ENCODE measurements at places on chromosomes 2 and 18.

DNA sequence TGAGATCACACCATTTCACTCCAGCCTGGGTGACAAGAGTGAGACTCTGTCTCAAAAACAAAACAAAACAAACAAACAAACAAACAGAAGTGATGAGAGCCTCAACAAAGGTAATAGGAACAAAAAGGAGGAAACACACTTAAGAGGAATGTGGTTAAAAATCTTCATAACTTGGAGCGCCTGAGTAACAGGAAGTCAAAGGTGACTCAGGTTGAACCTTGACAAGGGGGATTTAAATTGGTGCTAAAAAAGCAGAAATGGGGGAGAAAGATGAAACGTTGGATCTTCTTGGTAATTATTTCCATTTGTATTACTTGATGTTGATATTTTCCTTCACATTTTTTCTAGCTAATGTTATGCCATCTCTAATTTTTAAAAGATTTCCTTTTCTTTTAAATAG lies 318.5 kb upstream of the TCF4 start:
- no peak for DNase-seq

DNA sequence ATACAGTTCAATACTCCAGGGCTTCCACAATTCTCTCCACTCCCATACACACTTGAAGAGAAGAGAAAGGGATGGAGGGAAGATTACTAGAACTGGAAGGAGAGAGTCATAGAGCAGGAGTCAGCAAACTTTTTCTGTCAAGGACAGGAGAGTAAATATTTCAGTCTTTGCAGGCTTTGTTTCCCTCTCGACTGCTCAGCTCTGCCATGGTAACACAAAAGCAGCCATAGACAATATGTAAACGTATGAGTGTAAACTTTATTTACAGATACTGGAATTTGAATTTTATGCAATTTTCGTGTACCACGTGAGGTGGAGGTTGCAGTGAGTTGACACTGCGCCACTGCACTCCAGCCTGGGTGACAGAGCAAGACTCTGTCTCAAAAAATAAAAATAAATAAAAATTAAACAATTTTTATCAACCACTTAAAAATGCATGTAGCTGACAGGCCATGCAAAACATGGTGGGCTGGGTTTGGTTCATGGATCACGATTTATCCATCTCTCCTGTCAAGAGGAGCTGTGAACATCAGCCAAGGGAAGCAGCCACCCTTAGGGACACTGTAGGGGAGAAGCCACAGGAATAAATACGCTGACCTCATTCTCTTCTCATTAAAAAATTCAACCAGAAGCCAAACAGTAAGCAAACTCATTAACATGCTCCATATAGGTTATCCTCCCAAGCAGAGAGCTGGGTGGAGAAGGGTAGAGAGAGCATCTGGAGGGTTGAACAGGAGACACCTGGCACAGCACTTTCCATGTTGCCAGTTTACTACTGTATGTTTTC lies 266.4 kb upstream of the FN1 start:
- no peak for DNase-seq

DNA sequence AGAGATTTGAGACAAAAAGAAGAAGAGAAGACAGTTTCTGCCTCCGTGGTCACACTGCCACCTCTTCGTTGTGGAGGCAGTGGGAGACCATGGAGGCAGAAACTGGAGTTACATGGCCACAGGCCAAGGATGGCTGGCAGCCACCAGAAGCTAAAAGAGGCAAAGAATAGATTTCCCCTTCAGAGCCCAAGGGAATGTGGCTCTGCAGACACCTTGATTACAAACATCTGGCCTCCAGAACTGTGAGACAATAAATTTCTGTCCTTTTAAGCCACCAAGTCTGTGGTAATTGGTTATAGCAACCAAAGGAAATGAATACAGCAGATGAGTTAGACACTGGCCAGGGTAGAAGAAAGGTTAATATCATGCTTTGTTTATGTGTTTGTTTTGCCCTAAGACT lies 420.4 kb upstream of the LYPD1 start:
- DNase-seq: no peak

GRCh38 chr18:13437796-13438506 lies 219.4 kb downstream of the LDLRAD4 start:
- DNase-seq: no peak

GRCh38 chr18:10332452-10332851 lies 122.0 kb upstream of the APCDD1 start:
- no peak for DNase-seq

DNA sequence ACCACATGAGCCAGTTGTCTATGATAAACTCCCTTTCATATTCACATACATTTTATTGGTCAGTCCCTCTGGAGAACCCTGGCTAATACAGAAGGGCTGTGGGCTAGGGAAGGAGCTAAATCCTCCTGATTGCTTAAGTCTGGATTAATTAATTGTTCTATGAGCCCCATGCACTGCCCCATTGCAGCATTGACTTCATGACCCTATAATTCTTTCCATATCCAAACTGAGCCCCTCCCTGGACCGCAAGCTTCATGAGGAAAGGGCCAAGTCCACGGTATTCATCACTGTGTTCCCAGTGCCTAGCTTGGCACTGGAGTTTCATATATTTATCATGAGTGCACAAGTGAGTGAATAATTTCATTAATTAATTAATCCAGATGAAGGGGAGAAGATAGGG lies 124.0 kb downstream of the MBD2 start:
- DNase-seq: no peak

- no peak for DNase-seq
Observed at GRCh38 chr18:49096021-49096420, 145.3 kb upstream of the SMAD7 start.

DNA sequence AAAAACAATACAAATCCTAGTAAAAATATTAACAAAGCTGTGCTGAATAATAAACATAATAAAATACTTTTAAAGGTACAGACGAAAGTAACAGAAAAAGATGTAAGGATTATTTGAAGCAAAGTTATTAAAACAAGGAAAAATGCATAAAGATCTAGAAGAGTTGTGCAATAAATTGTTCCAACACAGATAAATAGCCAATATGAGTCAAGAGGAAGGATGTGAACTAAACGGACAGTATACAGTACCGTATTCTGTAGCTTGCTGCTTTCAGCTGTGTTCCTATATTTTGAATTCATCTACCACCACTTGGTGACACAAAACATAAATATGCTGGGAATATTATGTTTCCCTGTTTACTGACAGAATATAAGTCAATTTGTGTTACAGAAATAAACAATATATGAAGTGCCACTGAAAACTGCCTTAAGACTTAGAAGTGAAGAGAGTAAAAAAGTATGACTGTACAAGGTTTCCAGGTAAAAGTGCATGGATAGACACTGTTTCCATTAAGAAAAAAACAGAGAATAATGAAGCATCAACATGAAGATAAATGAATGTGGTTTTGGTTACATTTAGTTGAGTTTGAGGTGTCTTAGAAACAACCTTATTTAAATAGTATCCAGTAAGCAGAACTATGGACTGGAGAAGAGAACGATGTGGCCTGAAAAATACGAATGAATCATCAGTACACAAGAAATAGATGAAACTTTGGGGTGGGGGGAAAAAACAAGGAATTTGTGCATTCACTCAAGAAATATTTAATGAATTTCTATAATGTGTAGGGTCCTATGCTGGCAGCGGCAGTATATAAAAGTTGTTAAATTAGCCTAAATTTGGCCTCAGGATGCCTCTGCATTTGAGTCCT lies 13.1 kb downstream of the PPP3R1 start:
- DNase-seq: no peak

- no peak for DNase-seq
Observed at GRCh38 chr18:68429841-68430240, 285.1 kb downstream of the TMX3 start.

DNA sequence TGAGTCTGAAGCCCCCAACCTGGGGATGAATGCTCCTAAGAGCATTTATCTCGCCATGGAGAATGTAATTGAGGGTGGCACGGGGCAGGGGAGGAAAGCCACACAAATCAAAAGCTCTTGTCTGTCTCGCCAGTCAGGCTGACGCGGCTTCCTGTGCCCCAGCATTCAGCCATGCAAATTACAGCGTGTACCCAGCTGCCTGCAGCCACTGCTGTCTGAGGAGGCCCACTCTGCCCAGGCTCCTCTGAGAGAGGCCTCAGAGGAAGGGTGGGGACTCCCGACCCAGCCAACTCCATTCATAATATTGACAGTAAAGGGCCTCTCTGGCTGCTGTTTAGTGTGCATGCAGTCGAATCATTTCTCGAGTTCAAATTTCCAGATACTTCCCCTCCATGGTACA lies 22.0 kb downstream of the SMAD7 start:
- peak; percentile 76 for DNase-seq

GRCh38 chr18:22132258-22132657 lies 37.1 kb upstream of the GATA6 start:
- no peak for DNase-seq

DNA sequence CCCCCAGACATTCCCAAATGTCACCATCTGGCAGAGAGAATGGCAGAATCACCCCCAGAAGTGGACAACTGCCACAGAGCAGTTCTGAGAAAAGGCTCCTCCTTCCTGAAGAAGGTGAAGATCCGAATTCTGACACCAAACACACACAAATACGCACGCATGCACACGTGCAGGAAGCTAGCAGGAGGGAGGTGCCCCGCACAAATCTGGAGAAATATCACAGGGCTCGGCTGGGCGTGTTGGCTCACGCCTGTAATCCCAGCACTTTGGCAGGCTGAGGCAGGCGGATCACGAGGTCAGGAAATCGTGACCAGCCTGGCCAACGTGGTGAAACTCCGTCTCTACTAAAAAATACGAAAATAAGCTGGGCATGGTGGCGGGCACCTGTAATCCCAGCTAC lies 38.5 kb upstream of the ATG16L1 start:
- DNase-seq: no peak

GRCh38 chr2:166057370-166058164 lies 70.3 kb downstream of the SCN1A start:
- DNase-seq: no peak

DNA sequence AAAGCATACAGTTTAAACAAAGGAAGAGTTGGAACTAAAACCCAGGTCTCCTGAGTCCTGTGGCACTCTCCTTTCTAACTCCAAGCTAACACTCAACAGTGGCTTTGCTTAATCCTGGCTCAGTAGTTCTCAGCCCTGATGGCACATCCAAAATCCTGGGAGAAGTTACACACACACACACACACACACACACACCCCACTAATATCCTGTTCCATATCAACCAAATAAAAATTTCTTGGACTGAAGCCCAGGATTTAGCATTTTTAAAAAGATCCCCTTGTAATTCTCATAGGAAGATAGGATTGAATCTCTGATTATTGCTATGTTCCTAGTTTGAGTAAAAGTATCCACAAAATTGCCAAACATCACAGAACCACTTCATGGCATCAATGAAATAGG lies 136.1 kb upstream of the RIOK3 start:
- DNase-seq: no peak

GRCh38 chr2:241858206-241859016 lies at the start of gene PDCD1:
TSS of gene PDCD1 (minus strand) at chr2:241858894. CDS start at chr2:241858838, 56 bp downstream.
- DNase-seq: no peak

- DNase-seq: peak; percentile 11
Observed at GRCh38 chr2:241217320-241218031, 29.0 kb downstream of the ANO7 start.

DNA sequence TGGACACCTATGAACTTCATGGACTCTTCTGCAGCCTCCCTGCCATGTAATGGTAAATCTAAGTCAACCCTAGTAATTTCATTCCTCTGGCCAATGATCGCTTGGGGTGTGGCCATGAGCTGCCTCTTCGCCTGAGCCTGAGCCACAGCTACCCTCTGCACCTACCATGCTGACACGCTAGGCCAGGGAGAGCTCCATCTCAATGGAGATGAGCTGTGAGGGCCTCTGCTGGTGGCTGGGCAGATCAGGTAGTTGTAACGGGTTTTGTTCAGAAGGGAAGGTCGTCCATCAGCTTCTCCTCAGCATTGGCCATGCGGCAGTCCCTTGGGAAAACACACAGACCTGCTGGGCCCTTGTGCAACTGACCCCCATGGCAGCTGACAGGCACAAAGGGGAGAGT lies 24.4 kb downstream of the MPHOSPH10 start:
- no peak for DNase-seq

Measured in activated CD8-positive, alpha-beta memory T cell treated with anti-CD3 and anti-CD28 coated beads for 1 hour (primary cell).